ENCODE measurements at places on chromosomes 3 and 15. TPM values are rescaled to one million over a fixed set of nuclear protein-coding genes. Genes with fewer than 3 reads are reported as not detected.

The CCR9 gene
- not detected for total RNA-seq

The PP2D1 gene
- not detected for total RNA-seq

The PSTPIP1 gene
- 1.0 TPM for total RNA-seq

The FGF12 gene
- 8.6 TPM for total RNA-seq

The ANKRD34C gene
- total RNA-seq: 0.05 TPM

The GPR171 gene
- 0.23 TPM for total RNA-seq

The CSK gene
- 35.1 TPM for total RNA-seq

The ETV5 gene
- total RNA-seq: 58.5 TPM

The GALNT15 gene
- total RNA-seq: 5.6 TPM

- no peak for DNase-seq
Observed at GRCh38 chr3:81744366-81744765, 17.1 kb downstream of the GBE1 start.

- DNase-seq: no peak
Observed at GRCh38 chr15:85825719-85826118, 31.0 kb upstream of the KLHL25 start.

- no peak for DNase-seq
Observed at GRCh38 chr3:53536282-53536681, 41.9 kb downstream of the CACNA1D start.

GRCh38 chr3:19652336-19652735 is 281.7 kb downstream of the EFHB start:
- no peak for DNase-seq

DNA sequence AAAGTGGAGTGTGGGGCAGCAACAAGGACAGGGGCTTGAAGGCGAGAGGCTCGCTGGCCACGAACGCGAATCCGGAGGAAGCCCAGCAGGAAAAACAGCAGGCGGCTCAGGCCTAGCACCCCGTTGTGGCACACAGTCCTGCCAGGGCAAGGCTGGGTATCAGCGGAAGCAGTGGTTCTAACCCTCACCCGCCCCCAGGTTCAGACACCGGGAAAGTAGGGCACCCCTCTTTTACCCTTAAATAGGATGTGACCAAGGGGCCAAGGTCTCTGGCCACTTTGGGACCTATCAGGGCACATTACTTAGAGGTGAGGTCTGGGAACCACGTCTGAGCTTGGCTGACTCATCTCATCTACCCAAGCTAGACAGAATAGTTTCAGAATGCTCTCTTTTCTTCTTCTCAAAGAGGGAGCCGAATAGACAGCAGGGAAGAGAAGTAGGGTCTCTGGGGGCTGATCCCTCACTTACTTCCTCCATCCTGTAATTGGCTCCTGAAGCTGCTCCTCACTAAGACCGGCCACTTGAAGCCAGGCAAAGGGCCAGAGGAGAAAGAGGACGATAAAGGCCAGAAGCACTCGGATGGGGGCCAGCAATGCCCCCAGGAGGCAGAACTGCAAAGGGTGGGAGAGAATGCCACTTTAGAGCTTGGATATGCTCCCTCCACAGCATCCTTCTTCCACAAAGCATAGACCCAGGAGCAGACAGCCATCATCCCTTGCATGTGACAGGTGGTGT is 1.7 kb downstream of the LPCAT4 start:
- no peak for DNase-seq

- DNase-seq: no peak
Observed at GRCh38 chr3:36525115-36525801, 145.0 kb downstream of the STAC start.

GRCh38 chr3:7565574-7565973 is 704.7 kb downstream of the GRM7 start:
- no peak for DNase-seq

- no peak for DNase-seq
Observed at GRCh38 chr3:194880940-194881925, 195.6 kb downstream of the FAM43A start.

GRCh38 chr3:50648313-50648712 is 26.4 kb upstream of the DOCK3 start:
- no peak for DNase-seq

GRCh38 chr3:120561251-120562045 is 34.7 kb upstream of the NDUFB4 start:
- peak; percentile 66 for DNase-seq

GRCh38 chr3:3065876-3066275 is 44.3 kb downstream of the IL5RA start:
- DNase-seq: no peak

- no peak for DNase-seq
Observed at GRCh38 chr3:169334991-169335390, 328.5 kb downstream of the MECOM start.

- DNase-seq: no peak
Observed at GRCh38 chr15:68440136-68440535, 8.2 kb upstream of the ITGA11 start.

DNA sequence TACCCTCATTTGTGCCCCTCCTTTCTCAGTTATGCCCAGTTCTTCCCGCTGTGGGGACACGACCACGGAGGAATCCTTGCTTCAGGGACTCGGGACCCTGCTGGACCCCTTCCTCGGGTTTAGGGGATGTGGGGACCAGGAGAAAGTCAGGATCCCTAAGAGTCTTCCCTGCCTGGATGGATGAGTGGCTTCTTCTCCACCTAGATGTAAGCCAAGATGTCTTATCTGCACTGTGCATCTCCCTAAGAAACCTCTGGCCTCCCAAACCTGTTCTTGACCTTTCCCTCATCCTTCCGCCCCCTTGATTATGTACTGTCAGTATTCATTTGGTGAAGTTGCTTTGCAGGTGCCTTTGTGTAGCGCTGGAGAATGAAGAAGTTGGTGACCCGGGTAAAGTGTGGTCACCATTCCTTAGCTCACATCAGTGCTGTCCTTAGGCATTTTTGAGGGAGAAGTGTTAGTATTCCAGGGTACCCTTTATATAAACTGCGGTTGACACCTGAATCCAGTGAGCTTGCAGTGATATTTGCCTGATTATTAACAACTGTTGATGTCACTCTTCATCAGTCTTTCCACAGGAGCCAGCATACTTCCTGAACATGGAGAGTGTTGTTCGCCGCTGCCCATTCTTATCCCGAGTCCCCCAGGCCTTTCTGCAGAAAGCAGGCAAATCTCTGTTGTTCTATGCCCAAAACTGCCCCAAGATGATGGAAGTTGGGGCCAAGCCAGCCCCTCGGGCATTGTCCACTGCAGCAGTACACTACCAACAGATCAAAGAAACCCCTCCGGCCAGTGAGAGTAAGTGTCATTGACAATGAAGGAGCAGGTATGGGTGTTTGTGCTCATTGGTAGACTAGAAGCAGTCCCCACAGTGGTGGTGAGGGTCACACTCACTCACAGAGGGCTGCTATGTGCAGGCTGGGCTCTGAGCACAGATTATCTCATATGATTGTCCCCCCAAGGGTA is 966 bp downstream of the ALAS1 start:
- no peak for DNase-seq

- DNase-seq: no peak
Observed at GRCh38 chr15:91146728-91147127, 46.7 kb downstream of the SV2B start.

DNA sequence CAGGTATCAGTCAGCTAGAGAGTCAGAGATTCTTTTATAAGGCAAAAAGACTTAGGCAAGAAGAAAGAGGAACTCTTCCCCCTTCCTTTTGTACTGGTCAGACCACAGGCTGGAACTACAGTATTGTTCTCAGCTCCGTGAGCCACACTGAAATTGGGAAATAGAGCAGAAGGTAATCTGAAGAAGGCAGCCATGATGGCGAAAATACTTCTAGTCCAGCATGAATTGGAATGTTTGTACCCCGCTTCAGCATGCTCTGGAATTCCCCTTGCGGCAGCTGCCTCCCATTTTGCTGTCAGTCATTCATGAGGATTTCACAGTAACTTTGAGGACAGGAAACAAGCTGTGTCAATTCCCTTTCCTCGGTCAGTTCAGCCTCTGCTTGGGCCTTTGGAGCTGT is 96.2 kb downstream of the CORO2B start:
- DNase-seq: no peak
